ENCODE measurements at places on chromosomes 2 and 18.

- DNase-seq, result no peak
Observed at GRCh38 chr2:136054856-136055255, 63.1 kb downstream of the CXCR4 start.

DNA sequence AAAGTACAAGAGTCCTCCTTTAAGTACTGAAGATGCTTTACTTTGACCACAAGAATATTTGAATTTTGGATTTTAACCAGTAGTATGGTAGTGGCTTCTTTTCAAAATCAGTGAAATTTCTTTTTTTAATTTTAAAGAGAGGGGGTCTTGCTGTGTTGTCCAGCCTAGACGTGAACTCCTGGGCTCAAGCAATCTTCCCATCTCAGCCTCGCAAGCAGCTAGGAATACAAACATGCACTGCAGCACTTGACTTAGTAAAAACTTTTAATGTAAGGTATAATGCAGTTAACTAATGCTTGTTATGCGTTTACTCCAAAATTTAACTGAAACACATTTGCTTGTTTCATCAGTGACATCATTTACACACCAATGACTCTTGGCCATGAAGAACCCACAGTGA, 49.6 kb downstream of the EML4 start:
- DNase-seq, result no peak

DNA sequence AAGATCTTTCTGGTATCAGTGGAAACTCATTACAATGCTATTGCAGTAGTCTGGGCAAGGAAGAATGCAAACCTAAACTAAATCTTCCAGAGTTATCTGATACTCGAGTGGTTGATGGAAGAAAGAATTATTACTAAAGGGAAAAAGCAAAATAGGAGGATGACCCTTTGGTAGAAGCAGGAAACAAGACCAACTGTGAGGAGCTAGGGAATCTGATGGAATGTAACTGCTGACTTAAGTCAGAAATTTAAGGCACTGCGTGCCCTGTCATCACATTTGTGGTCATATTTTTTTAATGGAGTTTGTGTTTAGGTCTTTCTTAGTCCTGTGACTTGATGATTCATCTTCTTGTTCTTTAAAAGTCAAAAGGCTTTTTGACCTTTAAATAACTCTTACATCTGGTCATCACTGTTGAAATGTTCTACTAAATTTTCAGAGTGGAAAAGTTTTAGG, 36.5 kb upstream of the ARMC9 start:
- DNase-seq, result no peak

- no peak for DNase-seq
Observed at GRCh38 chr18:13488281-13488929, 238.0 kb downstream of the FAM210A start.

DNA sequence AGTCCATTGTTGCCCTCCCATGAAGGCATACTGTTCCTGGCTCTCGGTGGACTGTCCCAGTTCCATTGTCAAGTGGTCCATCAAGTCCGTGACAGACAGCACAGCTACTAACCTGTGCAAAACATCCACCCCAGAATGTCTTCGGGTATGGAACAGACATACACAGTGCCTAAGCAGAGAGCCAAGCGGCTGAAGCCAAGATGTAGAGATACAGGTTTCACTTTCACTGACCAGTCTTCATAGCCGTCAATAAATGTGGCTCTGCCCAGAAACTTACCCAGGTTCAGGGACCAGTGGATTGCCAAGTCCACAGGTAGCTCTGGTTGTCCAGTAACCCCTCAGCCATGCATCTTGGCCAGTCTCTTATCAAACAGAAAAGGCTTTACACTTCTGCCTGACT, 10.7 kb upstream of the PAPOLG start:
- DNase-seq, result no peak

DNA sequence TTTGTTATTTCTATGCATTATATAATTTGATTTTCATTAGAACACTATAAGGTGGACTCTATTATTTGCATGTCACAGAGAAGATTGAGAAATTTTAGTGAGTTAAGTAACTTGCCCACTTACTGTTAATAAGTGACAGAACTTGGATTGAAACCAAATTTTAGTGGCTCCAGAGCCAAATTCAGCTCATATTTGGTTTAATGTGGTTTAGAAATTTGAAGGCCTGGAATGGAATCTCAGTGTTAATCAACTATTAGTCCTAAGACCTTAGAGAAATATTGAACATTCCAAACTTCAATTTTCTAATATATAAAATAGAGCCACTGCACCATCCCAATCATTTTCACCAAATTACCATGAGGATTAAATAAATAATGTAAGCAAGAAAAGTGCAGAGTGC, 281.6 kb downstream of the ZNF385B start:
- DNase-seq, result no peak

GRCh38 chr2:202375033-202375608, 1.0 kb upstream of the BMPR2 start:
- peak; percentile 9 for DNase-seq

DNA sequence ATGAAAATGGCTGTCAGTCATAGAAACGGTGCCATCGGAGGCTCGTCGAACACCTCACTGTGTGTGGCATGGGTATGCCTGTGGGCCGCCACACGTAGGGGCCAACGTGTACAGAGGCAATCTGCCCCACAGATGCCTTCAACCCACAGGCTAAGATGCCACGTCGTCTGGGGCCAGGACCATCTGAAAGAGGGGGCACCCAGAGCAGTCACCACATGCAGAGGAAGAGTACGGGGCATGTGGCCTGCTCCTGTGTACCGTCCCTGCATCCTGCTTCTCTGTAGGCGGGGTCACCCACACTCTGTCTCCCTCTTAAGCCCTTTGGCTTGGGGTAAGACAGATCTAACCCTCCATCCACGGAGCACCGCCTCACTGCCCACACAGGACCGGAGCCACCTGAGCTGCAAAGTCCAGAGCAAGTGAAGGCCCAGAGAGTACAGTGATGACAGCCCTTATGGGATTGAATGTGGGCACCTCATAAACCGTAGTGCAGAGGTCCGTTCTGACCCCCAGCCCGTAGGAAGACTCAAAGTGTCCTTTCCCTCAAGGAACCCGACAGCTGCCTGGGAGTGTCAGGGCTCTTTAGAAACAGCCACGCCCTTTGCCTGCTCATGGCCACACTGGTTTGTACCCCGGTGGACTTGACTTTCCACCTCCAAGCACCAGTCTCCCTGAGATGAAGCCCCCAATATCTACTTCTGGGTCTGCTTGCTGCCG, 66.2 kb downstream of the TWIST2 start:
- DNase-seq, result no peak

GRCh38 chr2:168120310-168120709, 127.1 kb downstream of the STK39 start:
- DNase-seq, result no peak

DNA sequence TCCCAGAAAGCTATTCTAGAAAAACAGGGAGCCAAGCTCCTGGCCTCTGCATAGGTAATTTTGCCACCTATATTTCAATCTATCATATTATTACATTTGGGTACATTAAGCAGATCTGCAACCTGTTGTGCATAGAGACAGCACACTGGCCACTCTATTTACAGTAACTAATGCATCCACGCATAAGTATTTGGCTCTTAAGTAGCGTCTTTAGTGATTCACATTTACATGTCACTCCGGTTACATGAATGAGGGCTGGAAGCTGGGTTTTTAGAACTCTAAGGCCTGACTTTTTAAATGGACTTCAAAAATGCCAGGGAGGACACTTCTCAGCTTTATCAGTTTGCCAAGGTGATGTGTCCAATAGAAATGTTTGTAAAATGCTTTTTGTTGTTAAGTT, 97.7 kb downstream of the NYAP2 start:
- no peak for DNase-seq

GRCh38 chr2:9313443-9313842, 106.8 kb downstream of the ASAP2 start:
- no peak for DNase-seq

- no peak for DNase-seq
Observed at GRCh38 chr2:98188351-98189046, 101.5 kb downstream of the VWA3B start.

DNA sequence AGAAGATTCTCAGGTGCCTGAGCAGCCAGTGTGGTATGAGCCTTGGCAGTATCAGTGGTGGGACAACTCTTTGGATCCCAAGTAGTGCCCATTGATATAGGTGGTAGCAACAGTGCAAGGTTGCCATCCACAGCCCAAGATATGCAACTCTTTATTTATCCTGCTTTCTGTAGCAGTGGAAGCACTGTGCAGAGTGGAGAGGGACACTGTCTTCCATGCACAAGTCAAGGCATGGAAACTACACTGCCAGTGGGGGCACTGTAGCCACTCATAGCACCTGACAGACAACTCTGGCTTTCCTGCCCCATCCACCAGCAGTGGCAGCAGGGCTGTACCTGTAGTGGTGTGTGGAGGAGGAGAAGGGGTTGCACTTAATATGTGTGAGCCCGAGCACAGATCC, 409.6 kb upstream of the TMEFF2 start:
- no peak for DNase-seq
